Skin of body (tissue), 3 donors: ENCODE measurements at places on chromosomes 2 and 18. TPM values are rescaled to one million over a fixed set of nuclear protein-coding genes. Genes with fewer than 3 reads are reported as not detected.

GRCh38 chr2:134441153-134441863 lies 187.4 kb downstream of the MGAT5 start:
- no peak for DNase-seq

GRCh38 chr2:26164231-26164630 lies 8.7 kb upstream of the GAREM2 start:
- DNase-seq = no peak

GRCh38 chr2:37625796-37626571 lies 45.5 kb downstream of the CDC42EP3 start:
- no peak for DNase-seq

CEP192 gene
- total RNA-seq = 34.4 TPM

GRCh38 chr2:8433390-8433789 lies 248.5 kb upstream of the ID2 start:
- no peak for DNase-seq

CPSF3 gene
- 38.4 TPM for total RNA-seq
